ENCODE measurements at places on chromosomes 6 and 20.

DNA sequence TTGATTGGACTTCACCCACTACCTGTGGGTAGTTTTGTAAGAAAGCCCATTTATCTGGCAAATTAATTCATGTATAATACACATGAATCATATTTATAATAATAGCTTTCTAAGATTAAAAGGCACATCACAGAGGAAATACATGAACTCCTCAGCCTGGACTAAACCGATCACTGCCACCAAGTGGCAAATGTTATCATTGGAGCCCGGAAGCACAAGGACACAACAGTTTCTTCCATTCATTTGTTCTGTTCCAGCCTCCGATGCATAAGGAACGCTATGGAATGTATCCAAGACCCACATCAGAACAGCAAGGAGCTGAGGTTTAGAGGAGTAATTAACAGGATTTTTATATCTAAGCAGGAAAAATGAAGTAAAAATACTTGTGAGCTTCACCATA is 13.9 kb upstream of the IPCEF1 start:
- DNase-seq = no peak

DNA sequence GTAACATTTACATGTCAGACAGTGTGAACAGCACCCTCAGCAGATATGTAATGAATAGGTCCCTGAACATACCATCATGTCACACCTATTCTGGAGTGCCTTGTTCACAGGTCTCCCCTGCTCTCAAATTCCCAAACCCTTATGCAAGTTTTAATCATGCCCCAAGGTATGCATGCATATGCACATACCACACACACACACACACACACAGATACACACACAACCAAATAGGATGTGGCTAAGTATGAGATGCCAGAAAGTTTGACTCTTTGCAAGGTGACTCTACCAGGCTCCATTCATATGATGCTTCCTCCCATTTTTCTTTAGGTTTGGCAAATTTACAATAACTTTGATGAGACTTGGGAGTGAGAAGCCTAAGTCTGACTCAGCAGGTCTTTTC is 243.8 kb upstream of the IRAK1BP1 start:
- DNase-seq = no peak

- DNase-seq = no peak
Observed at GRCh38 chr20:21573259-21573658, 59.4 kb upstream of the NKX2-2 start.

DNA sequence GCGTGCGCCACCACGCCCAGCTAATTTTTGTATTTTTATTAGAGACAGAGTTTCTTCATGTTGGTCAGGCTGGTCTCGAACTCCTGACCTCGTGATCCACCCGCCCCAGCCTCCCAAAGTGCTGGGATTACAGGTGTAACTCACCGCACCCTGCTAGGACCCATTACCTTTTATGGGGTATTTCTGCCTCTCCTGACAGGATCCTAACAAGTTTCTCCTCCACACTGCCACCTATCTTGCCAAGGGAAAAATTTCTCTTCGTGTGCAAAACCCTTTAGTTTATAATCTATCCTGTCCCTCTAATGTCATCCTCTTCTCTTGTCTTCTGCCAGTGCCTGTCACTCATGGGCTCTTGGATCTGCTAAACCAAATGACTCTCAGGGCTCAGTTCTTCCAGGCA is 1.9 kb downstream of the STMND1 start:
- DNase-seq = no peak

DNA sequence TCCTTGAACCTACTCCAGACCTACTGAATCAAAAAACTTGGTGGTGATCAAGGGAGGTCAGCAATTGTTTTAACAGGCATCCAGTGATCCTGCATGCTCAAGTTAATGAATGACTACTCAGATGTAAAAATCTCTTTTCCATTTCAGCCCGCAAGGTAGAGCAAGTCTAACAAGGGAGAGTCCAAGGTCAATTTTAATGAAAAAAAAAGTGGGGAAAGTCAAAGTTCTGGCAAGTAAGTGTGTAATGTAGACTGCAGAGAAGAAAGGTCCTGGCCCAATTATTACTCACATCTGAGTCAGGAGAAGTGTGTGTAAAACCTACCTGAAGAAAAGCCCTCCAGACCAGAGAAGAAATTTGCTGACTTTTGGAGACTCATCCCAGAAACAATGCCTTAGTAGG is 193.5 kb downstream of the UBE3D start:
- DNase-seq = no peak

DNA sequence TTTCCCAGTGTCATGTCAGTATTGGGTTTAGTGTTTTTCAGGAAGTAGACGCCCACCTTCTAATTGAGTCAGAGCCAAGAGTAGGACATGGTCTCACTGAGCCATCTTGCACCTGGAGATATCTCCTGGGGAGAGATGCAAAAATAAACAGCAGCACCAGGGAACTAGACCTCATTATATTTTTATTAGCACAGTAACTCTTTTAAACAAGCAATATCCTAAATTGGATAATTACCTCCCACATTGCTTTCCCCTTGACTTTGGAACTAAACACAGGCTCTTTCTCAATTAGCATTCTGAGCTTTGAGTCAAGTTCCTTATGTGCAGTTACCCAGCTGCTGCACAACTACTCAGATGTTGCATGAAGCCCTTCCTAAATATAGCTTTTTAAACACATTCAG is 175.4 kb downstream of the IBTK start:
- no peak for DNase-seq

GRCh38 chr20:46590443-46590842 is 40.0 kb upstream of the OCSTAMP start:
- DNase-seq = no peak

DNA sequence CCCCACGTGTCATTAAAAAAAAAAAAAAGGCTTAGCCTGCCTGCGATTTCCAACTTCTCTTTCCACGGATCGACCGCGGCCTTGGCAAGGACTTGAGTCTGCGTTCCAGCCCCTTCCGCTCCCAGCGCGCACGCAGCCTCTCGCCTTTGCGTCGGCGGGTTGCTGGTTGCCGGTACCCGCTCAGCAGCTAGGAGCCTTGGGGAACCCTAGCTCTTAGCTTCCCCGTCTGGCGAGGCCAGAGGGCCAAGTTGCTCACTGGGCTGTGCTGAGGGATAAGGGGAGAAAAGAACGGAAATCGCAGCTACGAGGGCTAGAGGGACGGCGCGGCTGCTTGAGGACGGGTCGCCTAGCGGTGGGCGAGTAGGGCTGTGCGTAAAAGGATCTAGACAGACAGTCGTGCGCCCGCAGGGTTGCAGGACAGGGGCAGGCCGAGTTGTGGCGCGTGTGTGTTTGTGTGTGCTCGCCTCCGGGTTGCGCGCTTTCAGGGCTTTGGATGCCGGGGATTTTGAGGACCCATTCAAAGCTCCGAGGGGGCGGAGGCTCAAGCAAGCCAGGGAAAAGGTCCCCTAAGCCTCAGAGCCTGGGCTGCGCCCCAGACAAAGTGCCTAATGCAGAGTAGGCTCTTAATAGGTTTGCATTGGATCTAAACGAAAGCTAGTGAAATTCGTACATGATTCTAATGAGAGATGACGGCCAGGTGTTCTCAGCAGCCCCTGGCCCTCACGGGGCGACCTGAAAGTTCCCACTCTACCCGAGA is 40.5 kb upstream of the OSTM1 start:
- peak; percentile 64 for DNase-seq

DNA sequence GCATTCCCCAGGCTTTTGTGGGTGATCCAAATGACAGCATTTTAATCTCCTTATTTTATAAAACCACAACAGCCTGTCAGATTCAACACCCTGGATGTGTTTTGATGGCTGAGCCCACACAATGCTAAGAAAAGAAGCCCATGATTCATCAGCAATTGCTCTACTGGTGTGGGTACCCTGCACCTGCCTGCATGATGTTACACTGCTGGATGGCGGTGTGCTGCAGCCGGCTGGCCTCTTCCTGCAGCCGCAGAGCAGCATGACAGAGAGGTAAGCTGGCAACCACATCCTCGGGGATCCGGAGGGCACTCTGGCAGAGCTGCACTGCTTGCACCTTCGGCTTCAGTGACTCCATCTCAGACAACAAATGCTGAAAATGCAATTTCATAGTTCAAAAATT is 327.5 kb downstream of the SYNE1 start:
- peak; percentile 80 for DNase-seq

DNA sequence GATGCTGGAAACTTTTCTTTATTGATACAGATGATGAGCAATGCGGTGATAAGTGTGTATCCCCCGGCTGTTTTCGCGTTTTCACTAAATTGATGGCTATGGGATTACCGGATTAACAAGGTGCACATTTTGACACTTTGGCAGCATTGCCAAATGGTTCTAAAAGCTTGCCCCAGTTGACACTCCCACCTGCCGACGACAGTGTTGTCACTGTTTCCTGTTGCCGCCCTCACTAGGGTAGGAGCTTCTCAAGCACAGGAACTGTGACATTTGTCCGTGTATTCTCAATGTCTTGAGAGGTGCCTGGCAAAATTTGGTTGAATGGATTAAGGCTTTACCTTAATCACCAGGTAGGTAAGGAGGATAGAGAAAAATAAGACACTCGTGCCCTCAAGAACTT is 9.8 kb upstream of the MAPK13 start:
- DNase-seq = peak; percentile 79

DNA sequence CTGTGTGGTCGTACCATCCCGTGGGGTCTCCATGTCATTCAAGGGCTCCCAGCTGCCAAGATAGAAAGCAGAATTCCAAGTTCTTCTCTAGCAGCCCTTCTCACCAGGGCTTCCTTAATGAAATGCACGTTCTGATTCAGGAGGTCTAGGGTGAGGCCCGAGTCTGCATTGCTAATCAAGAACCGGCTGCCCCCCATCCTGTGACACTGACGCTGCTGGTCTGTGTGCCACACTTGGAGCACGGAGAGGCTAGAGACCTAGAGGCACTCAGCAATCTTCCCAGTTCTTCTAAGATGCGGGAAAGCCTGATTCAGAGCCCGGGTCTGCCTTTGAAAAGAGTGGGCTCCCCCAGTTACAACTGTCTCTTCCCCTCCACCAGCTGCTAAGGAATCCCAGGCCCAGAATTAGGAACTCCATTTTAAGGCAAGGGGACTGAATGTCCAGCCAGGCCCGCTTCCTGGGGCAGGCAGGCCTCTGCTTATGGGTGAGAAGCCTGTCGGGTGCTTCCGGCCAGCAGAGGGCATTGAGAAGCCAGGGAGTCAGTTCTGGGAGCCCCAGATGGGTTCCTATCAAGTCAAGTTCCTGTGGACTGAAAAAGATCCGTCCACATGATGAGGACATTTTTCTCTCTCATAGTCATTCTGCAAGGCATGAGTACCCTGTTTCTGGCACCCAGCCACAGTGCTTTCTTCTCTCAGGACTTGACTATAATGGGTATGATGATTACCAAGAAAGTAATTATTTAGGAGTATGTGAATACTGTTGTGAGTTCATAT is 69.8 kb upstream of the RIN2 start:
- DNase-seq = peak; percentile 4

GRCh38 chr6:148516217-148516616 is 173.6 kb downstream of the SASH1 start:
- DNase-seq = no peak
